ENCODE measurements at places on chromosomes 16 and 17.

- DNase-seq: no peak
Observed at GRCh38 chr17:40473573-40474365, 27.7 kb downstream of the TNS4 start.

GRCh38 chr17:17982801-17983200 lies 10.1 kb downstream of the DRC3 start:
- DNase-seq: no peak

GRCh38 chr16:49578018-49578417 lies 204.4 kb downstream of the C16orf78 start:
- no peak for DNase-seq

DNA sequence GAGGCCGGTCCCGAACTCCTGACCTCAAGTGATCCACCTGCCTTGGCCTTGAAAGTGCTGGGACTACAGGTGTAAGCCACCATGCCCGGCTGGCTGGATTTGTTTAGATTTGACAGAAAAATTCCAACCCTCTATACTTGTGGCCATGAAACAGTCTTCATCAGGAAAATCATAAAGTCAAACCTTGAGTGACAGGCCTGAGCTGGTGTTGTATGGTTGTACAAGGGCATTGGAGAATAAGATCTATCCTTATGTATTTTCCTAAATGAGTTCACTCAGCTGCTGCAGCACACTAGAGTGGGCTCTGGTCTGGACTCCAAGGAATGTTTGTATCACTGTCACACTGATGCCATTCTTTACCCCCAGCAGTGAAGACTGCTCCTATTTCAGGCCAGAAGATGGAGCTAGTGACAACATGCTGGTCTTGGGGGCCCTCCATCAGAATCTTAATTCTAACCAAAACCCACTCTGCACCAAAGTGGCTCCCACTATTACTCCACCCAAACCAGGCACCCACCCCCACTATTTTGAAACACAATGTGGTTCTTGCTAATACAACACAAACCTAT lies 27.4 kb downstream of the SNX11 start:
- DNase-seq: no peak

DNA sequence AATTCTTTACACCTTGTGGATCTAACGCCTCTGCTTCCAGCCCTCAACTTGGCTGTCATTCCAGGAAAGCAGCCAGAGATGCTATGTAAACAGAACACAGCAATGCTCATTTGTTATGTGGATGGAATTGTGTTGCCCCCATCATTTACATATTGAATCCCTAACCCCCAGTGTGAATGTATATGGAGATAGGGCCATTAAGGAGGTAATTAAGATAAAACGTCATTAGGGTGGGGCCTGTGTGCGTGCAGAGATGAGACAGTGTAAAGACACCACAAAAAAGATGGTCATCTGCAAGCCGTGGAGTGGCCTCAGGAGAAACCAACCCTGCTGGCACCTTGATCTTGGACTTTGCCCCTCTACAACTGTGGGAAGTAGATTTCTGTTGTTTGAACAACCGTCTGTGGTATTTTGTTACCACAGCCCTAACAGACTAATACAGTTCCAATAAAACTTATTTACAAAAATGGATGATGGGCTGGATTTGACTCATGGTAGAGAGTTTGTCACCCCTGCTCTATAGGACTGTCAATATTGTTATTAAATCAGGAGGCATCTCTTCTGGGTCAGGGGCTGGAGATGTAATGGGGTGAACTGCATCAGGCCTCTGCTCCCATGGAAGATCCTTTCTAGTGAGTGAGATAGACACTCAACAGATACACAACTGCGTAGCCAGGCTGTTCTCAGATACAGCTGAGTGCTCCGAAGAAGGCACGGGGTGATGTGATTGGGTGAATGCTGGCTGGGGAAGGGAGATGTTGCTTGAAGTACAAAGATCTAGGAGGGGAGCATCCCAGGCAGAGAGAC lies 339.0 kb downstream of the SNX29 start:
- no peak for DNase-seq

DNA sequence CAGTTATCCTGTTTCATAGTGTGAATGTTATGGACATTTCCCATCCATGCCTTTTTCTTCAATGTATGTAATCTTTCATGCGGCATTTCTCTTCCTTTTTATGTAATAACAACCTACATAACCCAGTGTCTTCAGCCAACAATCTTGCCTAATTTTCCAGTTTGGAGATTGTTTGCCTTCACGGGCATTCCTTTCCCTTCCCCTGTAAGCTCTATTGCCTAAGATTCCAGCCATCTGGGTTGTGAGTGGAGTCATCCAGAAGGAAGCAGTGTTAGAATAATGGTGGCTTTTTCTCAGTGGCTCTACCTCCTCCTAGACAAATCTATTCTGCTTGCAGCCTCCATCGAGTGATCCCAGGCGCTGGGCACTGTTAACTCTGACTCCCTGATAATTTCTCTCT lies 22.3 kb downstream of the SYCE1L start:
- DNase-seq: no peak

DNA sequence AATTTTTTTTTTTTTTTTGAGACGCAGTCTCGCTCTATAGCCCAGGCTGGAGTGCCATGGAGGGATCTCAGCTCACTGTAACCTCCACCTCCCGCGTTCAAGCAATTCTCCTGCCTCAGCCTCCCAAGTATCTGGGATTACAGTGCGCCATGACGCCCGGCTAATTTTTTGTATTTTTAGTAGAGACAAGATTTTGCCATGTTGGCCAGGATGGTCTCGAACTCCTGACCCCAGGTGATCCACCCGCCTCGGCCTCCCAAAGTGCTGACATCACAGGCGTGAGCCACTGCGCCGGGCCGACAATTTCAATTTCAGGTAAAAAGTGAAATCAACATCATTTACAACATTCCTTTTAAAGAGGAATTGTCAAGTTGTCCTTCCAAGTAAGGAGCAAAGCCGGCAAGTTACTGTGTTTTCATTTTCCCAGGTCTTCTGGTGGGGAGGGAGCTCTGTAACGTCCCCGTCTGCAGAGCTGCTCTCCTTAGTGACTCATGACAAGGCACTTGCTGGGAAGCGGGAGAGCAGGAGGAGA lies 873 bp downstream of the NPLOC4 start:
- no peak for DNase-seq

GRCh38 chr17:46925185-46925868 lies 2.4 kb downstream of the GOSR2 start:
- no peak for DNase-seq

DNA sequence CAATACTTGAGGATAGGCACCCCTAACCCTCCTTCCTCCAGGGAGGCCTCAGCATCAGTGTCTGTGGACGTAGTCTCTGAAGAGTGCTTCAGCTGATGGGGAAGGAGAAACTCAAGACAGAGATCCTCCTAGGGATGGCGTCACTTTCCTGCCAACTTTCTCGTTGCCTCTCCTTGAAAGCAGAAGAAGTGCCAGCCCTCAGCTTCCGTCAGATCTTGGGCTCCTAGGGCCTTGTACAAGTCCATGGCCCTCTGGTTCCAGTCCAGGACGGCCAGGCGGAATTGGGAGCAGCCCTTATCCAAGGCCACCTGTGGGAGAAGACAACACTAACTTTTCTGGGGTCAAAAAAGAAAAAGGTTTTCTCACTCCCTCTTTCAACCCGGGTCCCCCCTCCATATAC lies 1.3 kb downstream of the SAT2 start:
- no peak for DNase-seq

GRCh38 chr16:49738832-49739231 lies 117.1 kb downstream of the ZNF423 start:
- DNase-seq: no peak

GRCh38 chr17:73562896-73563295 lies 81.3 kb downstream of the SDK2 start:
- DNase-seq: no peak

DNA sequence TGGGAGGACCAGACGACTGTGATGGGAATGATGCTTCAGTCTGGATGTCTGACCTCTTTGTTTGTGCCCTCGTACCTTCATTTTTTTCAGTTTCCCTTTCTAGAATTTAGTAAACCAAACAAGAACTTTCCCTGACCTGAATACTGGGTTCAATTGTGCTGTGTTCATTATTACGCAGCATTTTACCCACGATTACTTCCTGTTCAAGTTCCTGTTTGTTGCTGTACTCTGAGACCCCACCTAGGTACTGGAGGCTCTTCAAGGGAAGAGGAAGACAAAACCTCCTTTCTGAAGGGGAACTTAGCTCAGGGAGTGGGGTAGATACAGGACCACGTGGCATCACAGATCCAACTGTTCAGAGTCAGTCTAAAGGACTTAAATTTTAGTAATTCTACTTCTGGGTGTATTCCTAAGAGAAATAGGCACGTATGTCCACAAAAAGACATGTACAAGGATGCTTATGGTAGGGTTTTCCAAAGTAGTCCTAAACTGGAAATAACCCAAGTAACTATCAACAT lies 9.2 kb upstream of the PRKCB start:
- peak; percentile 71 for DNase-seq

- DNase-seq: peak; percentile 70
Observed at GRCh38 chr16:25257956-25258860, 563 bp upstream of the ZKSCAN2 start.

- peak; percentile 96 for DNase-seq
Observed at GRCh38 chr17:78356101-78356713, 3.7 kb downstream of the SOCS3 start.

Data from central memory CD4-positive, alpha-beta T cell (primary cell).